ENCODE measurements at places on chromosomes 1 and 21.

DNA sequence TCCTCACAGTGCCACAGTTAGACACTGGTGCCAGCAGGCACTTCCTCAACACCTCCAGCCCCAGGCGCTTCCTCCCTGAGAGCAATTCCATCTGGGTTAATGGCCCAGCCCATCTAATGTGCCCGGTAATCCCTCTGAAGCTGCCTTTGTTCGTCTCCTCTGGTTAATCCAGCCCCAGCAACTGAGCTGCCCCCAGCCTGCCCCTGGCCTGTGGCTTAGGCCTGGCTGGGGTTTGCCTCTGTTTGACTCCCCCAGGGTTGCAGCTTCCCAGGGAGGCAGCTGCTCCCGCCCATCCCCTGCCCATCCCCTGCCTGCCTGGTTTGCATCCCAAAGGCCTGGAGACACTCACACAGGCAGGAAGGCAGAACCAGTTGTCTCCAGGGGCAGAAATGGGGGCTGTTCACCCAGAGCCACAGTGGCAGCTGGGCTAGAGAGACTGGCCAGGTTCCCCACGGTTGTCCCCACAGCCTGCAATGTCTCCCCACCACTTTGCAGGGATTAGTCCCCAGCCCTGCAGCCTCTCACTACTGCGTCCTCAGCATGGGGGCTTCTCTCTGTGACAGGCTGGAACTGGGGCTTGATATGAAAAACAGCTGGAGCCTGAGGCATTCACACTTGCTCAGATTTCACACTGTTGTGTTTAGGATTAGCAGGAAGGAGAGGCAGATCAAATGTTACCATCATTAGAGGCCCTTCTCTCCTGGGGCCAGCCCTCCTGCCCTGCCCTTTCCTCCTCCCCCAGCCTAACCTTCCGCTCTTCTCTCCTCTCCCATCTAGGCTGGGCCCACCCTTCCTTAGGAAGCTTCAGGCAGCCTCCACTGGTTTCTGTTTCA is 120.2 kb downstream of the TLR5 start:
- no peak for DNase-seq

- DNase-seq = no peak
Observed at GRCh38 chr21:44616591-44616926, 4.7 kb downstream of the KRTAP10-8 start.

- DNase-seq = no peak
Observed at GRCh38 chr1:117537291-117537920, 68.4 kb upstream of the TENT5C start.

DNA sequence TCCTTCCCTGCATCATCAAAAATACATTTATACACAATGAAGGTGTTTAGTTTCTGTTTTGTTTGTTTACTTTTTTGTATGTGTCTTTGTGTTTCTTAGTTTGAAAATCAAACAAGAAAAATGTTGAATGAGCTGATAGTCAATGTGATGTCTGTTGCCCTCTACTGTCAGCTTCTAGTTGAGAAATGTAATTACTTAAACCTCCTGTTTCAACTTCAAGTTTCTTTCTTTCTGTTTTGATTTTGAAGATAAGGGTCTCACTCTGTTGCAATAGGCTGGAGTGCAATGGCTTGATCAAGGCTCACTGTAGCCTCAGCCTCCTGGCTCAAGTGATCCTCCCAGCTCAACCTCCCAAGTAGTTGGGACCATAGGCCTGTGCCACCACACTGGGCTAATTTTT is 37.5 kb downstream of the SPTA1 start:
- DNase-seq = no peak

Measured in amniotic stem cell (primary cell).